Activated gamma-delta T cell treated with Interleukin-2 at 50 U/mL for 16 hours (primary cell): ENCODE measurements at places on chromosomes 11 and 22.

DNA sequence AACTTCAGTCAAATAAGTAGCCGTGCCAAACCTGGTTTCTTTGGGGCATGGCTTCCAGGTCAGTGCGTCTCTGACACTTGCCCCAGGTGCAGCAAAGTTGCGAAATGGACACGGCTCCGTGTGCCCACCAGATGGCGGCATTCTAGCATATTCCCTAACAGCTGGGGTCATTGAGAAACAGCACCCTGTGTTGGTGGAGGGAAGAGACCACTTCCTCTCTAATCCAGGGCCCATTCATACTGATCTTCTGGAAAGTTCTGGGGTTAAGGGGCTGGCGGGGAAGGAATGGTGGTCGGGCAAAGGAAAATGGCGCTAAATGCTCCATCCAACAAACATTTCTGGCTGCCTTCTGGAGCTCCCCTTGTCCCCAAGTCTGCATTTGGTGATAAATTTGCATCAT lies 141.2 kb upstream of the TIMP3 start:
- DNase-seq, result peak; percentile 25

- no peak for DNase-seq
Measured at GRCh38 chr11:109885006-109885405, 208.2 kb upstream of the ZC3H12C start.

GRCh38 chr11:130876931-130877915 lies 39.1 kb downstream of the SNX19 start:
- no peak for DNase-seq

GRCh38 chr11:27806122-27806521 lies 105.9 kb upstream of the BDNF start:
- no peak for DNase-seq

GRCh38 chr22:49825436-49825835 lies 2.2 kb downstream of the BRD1 start:
- DNase-seq, result no peak

- DNase-seq, result no peak
Measured at GRCh38 chr11:125061281-125061680, 1.8 kb upstream of the SLC37A2 start.

DNA sequence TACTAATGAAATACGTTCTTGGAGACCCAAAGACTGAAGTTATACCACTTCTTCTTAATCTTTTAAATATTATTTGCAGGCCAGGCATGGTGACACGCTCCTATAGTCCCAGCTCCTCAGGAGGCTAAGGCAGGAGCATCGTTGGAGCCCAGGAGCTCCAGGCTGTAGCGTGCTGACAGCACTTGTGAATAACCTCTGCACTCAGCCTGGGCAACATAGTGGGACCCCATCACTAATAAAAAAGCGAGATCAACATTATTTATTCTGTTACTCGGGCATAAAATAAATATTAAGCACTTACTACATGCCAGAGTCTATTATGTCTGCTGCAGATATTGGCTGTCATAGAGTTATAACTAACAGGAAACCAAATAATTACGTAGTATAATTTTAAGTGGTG lies 720 bp upstream of the MED17 start:
- no peak for DNase-seq

DNA sequence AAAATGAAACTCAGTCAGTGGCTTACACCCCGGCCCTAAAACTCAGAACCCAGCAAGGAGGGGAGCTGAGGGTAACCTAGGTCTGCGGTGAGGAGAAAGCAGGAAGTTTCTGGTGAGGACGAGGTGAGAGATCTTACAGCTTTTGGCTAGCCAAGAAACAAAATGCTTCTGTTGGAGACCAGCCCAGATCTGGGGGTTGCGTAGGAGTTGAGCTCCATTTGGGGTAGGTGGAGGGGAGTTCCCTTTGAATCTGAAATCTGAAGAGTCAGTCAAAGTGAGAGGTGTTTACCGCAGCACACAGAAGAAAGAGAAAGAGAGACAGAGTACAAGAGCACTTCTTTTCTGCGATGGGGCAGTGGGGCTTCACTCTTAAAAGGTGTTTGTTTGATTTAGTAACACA lies 29.6 kb downstream of the EHF start:
- DNase-seq, result peak; percentile 61

DNA sequence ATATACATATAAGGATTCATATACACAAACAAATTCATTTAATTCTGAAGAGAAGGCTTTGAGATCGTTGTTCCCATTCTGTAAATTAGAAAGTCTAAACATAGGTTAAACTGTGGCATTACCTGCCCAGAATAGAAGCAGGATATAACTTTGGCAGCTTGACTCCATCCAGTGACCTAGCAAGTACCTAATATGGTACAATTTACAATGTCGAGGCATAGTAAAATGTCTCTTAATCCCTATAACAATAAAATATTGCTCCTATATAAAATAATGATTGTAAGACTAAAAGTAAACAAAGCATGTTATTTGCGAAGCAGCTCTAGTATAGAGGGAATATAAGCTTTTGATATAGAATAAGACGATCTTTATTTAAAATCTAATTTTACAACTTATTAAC lies 756.0 kb downstream of the LUZP2 start:
- DNase-seq, result no peak

GRCh38 chr11:72576243-72576595 lies 98.0 kb downstream of the PDE2A start:
- no peak for DNase-seq

DNA sequence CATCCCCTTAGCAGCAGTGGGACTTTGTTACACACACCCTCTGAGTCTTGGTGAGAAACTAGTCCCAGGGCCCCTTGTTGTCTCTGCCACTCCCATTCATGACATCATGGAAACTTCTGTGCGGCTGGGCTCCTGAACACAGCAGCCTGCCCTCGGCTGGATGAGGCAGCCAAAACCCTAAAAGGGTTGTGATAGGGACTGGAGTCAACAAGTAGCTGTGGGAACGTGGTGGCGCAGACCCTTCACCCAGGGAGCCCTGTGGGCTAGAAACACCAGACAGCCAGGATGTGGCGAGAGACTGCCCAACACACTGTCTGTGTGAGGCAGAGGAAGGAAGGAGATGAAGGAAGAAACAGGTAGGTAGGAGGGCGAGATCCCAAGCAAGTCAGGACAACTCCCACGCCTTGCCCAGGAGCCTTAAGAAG lies 3.9 kb downstream of the CD3D start:
- DNase-seq, result peak; percentile 81

DNA sequence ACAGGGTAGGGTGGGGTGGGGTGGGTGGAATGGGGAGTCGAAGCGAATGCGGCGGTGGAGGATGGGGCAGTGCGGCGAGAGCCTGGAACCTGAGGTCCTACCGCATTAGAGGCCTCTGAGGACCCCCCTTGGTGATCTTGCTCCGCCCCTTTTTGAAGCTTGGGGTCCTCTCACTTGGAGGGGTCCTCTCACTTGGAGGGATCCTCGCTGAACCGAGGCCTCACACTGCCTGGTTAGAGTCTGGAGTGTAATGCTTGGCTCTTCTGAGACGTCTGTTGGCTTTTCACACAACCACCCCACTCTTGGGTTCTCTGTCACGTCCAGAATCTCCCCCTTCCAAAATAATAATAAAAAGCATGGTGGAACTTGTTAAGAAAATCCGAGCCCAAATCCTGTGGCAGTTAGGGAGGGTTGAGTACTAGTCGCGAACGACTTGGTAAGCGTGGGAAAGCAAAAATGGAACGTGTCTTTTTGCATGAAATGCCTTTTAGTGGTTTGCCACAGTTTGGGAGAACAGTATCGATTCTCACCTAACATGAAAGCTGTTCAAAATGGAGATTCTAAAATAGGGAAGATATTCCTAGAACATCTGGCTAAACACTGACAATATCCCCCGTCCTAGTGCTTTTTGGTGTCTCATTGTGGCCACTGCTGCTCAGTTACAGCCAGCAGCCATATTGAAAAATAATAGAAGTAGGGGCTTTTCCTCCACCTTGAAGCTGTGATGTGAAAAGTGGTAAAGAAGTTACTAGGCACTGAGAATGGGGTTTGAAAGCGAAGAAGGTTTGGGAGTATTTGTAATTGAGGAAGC lies 822 bp downstream of the RBX1 start:
- no peak for DNase-seq
